HS-27A (cell line): ENCODE measurements at places on chromosomes 12 and 14.
A peak's percentile ranks its signal among the peaks of the same experiment; 100 is the strongest.

DNA sequence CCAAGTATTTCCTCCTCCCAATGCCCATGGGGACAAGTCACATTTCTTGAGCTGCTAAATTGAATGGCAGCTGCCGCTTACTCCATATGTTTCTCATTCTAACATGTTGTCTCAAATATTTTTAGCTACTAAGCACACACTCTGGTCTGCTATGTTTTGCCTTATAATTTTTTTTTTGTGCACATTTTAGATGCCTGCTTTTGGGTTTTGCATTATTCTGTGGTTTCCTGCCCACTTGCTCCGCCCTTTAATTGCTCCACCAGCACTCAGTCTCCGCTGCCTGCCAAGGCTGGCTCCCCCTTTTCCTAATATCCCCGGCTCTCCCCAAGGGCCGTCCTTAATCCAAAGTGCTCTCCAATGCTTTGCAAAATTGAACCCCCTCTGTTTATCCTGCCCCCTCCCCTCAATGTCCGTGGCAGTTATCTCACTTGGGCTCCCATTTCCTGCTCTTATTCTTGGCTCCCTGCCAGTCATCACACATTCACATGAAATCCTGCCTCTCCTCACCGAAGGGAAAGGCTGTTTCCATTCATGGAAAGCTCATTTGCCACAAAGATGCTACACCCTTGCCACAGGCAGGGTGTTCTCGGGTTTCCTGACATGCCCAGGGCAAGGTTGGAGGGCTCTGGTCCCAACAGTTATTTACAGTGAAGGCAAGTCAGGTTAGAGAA, 79.4 kb downstream of the C12orf75 start:
- DNase-seq = peak; percentile 86

GRCh38 chr14:94411638-94412037, 23.2 kb upstream of the SERPINA1 start:
- DNase-seq = no peak

DNA sequence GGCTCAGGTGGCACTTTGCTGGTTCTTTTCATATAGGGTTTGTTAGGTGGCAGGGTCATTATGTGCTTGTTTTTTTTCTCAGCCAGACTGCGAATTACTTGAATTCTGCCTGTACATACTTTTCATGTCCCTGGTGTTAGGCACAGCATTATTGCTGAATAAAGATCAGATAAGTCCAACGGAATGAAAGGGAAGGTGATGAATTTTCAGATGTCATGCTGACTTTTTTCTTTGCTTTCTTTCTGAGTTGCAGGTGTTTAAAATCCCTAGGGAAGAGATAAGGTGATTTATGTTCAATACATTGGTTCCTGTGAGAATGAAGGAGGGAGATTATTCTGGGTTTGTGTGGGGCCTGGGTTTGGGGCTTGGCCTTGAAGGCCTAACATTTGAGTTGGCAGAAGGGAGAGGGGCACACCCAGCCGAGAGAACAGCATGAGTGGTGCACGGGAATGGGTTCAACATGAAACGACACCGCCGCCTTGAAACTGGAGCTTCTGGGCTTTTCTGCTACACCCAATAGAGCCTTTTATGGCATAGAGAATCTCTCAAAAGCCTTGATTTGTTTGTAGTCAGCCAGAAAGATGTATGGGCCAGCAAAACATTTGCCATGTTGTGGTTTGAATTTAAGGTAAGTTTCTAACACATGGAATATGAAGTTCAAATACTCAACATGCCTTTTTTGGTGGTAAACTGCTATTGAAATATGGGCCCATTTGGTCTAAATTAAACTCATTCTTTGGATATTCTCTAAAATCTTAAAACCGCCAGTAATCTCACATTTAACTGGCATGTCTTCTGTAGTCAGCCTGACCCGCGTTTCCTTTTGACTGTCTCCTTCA, 477.0 kb downstream of the PCNX1 start:
- no peak for DNase-seq

DNA sequence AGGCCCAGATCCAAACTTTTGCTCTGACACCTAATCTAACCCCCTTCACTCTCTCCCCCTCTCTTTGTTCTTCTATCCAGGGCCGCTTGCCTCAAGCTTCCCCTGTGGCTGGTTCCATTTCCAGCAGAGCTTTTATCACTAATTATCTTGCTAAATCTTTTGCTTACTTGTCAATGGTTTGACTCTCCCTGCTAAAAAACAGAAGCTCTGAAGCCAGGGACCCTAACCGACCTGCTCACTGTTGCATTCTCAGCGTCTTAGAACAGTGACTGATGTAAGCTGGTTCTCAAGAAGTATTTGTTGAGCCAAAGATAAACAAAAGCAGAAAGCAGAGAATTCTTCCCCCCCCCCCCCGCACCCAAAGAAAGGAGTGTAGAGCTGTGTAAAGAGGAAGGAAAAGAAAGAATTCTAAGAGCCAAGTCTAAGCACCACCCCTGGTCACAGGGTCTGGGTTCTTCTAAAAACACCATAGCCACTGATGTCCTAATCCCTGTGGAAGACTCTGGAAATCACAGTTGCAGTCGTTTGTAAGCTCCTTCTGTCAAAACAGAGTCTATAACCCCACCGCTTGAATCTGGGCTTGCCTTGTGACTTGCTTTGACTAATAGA, 385.8 kb downstream of the MED13L start:
- DNase-seq = no peak

- DNase-seq = no peak
Observed at GRCh38 chr14:95344536-95344935, 24.8 kb upstream of the CLMN start.

GRCh38 chr14:22011253-22011642, 337.6 kb upstream of the OR4E1 start:
- no peak for DNase-seq

DNA sequence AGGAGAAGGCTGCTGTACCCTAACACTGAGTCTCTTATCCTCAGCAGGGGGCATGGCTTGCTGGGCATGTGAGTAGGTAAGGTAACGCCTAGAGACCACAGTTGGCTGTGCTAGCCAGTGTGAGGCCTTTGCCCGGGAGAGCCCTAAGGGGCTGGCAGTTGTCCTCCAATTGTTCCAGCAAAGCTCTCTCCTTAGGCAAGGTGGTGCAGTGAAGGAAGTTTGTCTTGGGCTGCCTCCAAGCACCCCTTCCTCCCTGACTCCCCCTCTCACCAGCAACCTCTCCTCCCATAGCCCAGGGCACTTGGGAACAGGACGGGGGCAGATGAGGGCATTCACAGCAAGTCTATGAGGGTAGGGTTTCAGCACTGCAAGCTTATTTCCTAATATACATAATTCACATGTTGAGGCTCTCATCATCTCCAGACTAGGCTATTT, 23.0 kb downstream of the LACRT start:
- no peak for DNase-seq

DNA sequence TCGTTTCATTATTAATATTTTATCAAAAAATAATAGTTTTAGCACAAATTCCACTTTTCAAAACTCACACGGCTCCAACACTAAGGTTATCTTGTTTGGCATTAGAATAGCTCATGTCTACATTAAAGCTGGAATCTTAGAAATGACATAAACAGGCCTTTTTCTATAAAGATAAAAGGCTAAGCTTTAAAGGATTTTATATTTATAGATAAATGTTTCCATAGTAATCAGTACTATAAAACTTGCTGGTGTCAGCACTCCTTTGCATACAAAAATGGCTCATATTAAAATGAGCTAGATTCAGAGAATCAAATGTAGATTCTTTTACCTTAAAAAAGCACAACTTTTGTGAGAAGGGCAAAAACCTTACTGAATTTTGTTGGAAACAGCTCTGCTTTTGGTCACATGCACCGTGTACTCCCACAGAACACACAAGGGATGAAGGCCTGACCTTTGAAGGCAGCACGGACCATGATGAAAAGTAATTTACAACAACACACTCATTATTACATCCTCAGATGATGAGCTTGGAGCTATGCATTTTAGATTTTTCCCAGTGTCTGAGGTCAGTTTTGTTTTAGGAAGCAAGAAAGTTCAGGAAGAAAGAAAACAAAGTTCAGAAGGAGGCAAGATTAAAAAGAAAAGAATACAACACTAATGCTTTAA, 202.8 kb downstream of the BCAT1 start:
- no peak for DNase-seq

DNA sequence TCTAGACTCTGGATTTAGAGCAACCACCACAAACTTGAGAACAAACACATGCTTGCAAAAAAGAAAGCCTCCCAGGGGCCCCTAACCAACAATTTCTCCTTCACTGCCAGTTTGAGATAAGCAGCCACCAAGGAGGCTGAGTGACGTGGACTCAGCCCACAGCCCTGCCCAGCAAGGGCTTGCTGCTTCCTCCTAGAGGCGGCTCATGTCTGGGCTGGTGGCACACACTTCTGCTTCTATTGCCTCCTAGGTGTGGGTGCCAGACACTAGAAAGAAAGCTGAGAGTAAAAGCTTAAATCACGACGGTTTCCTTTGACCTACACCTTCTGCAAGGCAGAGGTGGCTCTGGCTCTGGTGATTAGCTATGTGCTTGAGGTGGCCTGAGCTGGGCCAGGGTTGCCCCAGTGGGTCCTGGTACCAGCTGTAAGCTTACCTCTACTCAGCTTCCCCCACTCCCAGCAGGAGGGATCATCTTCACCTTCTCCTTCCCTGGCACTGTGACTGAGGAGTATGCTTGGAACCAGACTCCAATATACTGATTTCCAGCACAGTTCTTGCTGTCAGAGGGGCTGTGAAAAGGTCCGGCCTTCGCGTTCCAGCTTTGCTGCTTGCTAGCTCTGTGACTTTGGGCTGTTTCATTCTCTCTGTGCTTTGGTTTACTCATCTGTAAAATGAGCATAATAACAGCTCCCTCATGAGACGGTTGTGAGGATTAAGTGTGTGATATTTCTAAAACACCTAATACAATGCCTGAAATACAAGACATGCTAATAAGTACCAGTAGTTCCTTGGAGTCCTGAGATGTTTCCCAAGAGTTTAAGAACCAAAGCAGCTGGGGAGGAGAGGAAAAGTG, 89.7 kb upstream of the PARP11 start:
- no peak for DNase-seq

DNA sequence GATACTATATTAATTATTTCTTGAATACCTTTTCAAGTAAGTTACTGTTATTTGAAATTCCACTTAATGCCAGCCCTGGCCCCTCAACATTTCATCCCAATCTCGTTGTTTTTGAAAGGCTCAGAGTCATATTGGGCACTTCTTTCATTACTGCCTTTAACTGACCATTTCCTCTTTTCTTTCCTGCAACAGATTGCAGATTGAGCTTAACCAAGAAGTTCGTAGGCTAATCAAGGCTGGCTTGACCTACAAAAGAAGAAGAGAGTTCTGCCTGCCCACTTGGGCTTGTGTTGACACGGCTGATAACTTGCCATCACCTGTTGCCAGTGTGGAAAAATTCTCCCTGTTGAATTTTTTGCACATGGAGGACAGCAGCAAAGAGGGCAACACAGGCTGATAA, 91.0 kb downstream of the FLRT2 start:
- no peak for DNase-seq

- no peak for DNase-seq
Observed at GRCh38 chr12:120388691-120389481, 19.9 kb upstream of the MSI1 start.
